IPS DF 19.7 (cell line): ENCODE measurements at places on chromosomes 11 and 22.

- no peak for DNase-seq
These were observed 25.3 kb downstream of the PPARA start for GRCh38 chr22:46175631-46176030.

DNA sequence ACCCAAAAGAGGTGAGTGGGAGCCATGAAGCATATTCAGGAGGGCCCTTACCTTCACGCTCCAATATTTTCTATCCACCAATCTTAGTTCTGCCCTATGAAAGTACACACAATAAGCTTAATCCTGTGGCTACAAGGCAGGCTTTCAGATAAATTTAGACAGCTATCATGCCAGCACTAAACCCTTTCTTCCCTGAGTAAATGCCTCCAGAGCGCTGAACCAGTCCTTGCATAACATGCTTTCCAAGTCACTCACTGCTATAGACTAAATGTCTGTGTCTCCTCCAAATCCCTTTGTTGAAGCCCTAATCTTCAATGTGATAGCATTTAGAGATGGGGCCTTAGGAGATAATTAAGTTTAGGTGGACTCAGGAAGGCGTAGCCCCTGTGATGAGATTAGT is 50.3 kb upstream of the FIBIN start:
- DNase-seq, result no peak

- DNase-seq, result no peak
These were observed 27.2 kb upstream of the ADORA2A start for GRCh38 chr22:24400034-24400725.

DNA sequence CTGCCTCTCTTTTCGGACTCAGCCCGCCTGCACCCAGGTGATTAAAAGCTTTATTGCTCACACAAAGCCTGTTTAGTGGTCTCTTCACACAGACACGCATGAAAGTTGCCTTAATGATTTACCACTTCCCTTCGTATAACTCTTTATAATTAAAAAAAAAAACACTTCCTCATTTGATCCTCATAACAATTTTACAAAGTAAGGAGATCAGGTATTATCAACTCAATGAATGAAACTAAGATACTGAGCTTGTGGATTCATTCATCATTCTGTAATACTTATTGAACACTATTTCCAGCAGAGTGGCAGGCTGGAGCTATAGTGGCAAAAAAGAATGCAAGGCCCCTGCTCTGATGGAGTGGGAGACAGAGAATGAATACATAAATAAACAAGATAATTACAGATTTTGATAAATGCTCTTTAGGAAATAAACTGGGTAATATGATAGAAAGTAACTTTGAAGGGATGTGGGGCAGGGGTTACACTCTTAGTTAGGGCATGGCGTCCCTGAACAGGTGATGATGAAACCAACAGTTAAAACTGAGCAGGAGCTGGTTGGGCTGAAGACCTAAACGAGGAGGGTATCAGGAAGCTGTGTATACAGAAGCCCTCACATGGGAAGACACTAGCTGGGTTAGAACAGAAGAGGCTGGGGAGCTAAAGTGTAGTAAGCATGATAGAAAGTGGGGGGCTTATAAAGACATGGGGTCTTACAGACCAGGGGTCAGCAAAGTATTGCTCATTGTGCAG is 5.4 kb upstream of the CRTAM start:
- DNase-seq, result no peak

DNA sequence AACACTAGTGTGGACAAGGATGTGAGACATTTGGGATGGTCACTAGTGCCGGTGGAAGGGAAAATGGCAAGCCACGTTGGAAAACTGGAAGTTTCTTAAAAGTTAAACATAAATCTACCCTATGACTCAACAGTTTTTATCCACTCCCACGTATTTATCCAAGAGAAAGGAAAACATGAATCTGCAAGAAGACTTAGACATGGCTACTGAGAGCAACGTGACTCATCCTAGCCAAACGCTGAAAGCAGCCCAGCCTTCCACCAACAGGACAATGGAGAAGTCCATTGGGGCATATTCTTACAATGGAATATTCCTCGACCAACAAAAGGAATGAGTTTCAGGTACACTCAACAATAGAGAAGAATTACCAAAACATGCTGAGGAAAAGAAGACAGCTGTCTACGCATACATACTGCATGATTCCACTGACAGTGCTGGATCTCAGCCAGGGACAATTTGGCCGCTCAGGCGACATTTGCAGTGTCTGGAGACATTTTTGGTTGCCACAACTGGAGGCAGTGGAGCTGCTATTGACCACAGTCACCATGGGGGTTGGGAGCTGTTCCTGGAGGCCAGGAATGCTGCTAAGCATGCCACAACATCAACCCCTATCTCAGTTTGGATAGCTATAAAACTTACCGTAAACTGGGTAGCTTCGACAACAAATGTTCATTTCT is 21.2 kb downstream of the SYT13 start:
- no peak for DNase-seq

- DNase-seq, result no peak
These were observed 74.6 kb upstream of the KCNQ1OT1 start for GRCh38 chr11:2774173-2775082.

DNA sequence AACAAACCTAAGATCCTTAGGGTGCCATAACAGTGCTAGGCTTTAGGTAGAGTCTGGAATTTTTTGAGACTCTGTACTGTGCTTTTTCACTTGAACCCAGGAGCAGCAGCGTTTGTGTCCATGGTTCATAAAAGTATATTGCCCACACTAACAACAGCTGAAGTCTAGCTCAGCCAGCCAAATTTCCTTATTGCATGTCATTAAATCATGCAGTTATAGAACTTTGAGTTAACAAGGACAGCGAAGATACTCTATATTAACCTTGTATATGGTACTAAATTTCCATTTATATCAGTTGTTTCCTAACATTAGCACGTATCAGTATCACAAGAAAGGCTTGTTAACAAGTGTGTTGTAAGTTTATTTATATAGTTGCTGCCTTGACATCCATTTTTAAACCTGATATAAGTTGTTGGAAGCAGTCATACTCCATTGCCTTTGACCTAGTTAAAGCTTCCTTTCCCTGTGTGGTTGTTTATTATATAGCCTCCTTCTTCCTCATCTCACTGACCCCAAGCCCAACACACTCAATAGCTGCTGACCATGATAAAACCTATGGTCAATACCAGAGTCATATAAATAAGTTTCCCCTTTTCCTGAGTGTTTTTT is 46.7 kb downstream of the NXPE2 start:
- no peak for DNase-seq

GRCh38 chr11:103682318-103683184 is 353.9 kb upstream of the DDI1 start:
- peak; percentile 83 for DNase-seq

- no peak for DNase-seq
These were observed 404.3 kb downstream of the JRKL start for GRCh38 chr11:96794152-96794551.

DNA sequence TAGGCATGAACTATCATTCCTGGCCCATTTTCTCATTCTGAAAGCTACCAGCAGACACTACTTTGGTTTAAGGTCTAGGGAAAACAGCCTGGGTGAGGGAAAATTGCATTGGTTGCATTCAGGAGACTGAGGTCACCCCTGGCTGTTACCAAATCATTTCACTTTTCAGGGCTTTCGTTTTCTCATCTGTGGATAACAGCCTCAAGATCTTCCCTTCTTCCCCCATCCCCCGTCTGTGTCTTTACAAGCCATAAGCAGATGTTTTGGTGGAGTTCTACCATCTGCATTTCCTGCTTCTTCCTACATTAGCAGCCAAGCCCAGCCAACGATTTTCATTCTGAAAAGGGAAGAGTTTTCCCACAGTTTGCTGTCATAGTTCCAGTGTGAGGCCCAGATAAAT is 130.4 kb downstream of the HIPK3 start:
- no peak for DNase-seq

GRCh38 chr11:11374358-11375148 is 21.5 kb upstream of the CSNK2A3 start:
- DNase-seq, result no peak

DNA sequence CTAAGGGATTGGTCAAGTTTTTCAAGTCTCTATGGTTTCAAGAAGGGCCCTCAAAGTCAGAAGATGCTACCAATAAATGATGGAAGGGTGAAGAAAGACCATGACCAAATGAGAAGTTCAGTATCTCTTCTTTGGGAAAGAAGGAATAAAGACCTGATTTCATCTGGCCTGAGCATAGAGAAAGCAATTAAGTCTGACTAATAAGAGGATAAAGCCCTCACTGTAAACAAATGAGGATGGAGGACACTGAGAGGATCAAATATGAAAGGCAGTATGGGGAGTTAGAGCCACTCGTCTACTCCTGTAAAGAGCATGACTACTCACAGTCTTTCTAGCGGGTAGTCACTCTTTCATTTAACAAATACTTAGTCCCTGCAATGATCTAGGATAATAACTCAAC is 44.6 kb downstream of the FAM168A start:
- DNase-seq, result no peak

DNA sequence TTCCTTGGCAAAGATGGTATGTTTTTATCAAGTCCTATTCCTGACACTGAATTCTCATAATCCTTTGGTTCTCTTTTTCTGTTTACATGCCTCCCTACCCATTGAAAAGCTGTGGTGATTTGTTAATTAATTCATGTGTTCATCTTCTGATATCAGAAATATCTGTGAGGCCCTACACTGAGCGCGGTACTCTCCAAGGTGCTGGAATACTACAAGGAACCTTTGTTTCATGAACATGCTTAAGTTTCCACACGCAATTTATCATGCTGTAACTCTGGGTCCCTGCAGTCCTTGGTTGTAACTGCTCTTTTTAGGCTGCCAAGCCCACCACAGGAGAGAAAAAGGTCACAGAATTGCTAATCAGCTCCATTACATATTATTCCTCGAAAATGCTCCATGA is 331.8 kb downstream of the FAT3 start:
- no peak for DNase-seq

DNA sequence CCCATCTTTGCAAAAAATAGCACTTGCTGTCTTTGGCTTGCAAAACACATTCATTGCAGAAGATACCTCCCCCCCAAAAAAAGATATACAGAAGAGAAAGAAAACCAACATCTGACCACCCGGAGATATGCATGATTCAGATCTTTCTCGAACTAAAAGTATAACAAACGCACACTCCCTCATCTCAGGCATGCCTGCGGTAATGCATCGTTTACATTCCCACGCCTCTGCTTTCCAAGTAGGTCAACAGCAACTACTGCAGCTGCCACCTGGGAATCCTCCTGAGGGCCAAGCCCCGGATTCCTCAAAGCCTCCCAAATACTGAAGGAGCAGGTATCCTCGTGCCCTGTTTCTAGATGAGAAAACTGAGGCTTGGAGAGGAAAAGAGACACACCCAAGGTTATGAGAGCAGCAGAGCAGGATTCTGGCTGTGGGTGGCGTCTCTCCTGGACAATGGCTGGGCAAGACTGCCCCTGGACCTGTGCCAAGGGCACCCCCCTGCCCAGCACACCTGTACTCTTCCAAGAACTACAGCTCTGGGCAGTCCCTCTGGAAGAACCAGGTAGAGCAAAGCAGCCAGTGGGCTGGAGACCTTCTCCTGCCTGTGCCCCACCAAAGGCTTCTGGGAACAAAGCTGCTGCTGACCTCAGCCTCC is 38.1 kb downstream of the NUP50 start:
- DNase-seq, result no peak

- DNase-seq, result no peak
These were observed 38.2 kb downstream of the TXN2 start for GRCh38 chr22:36443198-36443770.

- DNase-seq, result no peak
These were observed 12.0 kb downstream of the BRSK2 start for GRCh38 chr11:1401656-1402221.

DNA sequence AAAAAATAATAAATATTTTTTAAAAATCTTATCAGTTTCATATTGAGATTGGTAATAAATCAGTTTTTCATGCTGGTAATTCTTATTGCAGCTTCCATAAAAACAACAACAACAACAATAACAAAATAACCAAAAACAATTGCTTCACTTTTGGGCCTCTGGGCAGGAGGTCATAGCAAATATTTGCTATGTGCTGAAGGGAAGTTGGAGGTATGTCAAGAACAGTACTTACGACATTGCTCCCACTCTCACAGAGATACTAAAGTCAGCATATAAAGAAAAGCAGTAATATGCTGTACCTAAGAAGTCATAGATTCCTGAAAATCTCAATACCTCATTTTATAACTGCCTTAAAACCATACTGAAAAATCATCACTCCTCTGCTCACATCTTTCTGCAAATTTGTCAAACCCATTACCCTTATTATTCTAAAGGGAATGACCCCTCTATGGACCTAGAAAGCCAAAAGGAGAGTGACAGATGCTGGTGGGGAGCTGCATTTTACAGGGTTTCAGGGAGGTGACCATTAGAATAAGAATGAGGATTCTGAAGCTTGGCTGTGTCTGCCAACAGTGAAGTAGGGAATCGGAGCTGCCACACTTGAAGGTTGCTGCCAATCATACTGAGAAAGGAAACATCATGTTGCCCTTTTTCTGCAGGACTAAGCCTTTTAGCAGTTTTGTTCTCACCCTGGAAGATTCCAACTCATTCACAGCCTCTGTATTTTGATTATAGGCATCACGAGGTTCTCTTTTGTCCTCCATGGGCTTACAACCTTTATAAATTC is 742.9 kb downstream of the LRRC4C start:
- DNase-seq, result no peak

DNA sequence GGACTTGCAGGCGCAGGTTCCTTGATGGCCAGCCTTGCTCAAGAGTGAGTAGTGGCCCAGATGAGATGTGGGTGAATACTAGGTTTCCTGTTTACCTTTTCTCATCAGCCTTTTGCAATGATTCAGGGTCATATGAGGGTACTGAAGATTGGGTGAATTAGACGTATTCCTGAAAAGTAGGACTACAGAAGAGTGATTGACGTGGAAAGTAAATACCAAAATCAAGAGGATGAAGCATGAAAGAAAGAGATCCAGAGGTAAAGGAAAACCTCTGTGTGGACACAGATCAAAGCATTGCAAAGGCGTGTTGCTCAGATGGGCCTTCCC is 59.9 kb downstream of the CYB5R2 start:
- DNase-seq, result no peak
